ENCODE measurements at places on chromosomes 1 and 21.

DNA sequence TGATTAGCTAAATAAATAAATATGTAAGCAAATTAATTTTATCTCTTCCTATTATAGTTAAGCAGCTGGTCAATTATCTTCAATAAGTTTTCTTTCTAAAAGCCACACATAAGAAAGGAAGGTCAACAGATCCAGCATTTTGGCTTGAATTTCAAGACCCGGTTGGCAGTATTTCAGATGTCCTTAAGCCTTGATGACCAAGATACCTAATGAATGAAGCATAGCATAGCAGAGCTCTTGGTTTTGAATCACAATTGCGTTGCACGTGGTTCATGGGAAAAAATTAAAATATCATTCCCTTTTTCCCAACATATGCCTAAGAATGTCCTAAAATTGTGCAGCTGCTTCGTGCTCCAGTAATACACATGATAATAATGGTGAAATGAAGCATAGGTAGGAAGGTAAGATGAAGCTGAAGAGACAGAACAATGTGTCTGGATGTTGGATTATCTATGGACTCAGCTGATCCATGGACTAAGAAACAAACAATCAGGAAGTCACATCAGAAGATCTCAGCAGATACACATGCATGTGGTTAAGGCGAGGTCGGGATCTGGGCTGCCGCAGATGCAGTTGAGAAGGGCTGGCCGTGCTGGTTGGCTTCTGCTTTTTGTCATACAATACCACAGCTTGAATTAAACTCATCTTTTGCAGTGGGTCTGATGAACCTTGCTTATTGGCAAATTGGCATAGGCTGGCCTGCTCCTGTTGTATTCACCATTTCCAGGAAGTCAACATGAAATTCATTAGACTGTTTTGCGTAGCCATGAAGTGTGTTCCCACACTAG lies 284.9 kb upstream of the RUNX1 start:
- peak; percentile 34 for DNase-seq

GRCh38 chr1:204191456-204191855 lies 4.8 kb downstream of the KISS1 start:
- no peak for DNase-seq

- DNase-seq, result peak; percentile 14
Observed at GRCh38 chr1:84912726-84913554, 19.9 kb upstream of the LPAR3 start.

DNA sequence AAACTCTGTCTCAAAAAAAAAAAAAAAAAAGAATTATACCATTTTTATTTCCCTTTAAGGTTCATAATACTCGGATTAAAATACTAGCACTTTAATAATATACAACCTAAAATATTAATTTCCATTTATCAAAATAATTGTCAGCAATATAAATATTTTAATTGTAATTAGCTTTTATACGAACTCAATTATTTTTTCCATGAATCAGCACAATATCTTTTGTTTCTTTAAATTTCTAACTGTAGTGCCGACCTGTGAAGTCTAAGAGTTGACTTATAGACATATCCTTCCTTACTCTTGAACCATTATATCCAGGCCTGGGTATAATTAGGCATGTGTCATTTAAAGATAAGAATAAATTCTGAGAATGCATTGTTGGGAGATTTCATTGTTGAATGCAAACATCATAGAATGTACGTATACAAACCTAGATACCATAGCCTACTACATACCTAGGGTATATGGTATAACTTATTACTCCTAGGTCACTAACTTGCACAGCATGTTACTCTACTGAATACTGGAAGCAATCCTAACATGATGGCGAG lies 996.7 kb upstream of the TMPRSS15 start:
- no peak for DNase-seq

DNA sequence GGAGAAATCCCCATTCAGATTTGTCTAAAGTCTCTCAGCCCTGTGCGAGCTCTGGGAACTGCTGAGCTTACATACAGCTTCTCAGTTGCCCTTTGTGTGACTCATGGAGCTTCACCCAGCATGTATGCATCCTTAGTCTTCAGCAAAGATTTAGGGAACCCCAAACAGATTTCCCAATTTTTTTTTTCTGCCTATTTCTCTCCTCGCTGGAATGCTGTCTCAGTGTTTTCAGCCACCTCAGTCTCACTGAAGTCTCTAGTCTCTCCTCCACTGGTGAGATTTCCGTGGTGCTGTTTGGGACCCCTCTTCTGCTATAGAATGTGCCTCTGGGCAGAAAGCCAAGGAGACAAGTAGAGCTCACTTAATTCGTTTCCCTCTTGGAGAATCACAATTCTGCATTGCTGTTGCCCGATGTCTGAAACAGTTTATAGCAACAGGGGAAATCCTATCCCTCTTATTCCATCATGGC lies 28.1 kb upstream of the TXLNA start:
- DNase-seq, result peak; percentile 75

- peak; percentile 55 for DNase-seq
Observed at GRCh38 chr1:3869751-3870301, 12.6 kb downstream of the DFFB start.

DNA sequence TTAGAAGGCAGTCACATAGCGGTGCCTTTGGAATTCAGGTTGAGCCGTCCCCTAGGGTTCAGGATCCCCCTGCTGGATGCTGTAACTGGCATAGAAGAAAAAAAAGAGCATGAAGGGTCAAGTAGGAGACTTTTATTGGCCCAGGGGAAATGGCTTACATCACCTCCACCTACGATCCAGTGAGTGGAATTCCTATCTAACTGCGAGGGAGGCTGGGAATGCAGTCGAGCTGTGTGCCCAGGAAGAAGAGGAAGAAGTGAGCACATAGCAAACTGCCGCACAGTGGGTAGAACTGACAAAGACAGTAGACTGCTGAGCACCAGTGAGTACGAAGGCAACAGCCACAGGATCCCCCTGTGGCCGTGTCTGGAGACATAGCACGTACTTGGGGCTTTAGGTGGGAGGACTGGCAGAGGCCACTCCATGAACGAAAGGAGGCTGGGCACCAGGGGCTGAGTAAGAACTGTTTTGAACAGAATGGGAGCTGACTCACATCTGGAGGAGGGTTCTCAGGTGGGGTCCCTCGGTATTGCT lies 79.2 kb downstream of the RNF220 start:
- DNase-seq, result peak; percentile 87

DNA sequence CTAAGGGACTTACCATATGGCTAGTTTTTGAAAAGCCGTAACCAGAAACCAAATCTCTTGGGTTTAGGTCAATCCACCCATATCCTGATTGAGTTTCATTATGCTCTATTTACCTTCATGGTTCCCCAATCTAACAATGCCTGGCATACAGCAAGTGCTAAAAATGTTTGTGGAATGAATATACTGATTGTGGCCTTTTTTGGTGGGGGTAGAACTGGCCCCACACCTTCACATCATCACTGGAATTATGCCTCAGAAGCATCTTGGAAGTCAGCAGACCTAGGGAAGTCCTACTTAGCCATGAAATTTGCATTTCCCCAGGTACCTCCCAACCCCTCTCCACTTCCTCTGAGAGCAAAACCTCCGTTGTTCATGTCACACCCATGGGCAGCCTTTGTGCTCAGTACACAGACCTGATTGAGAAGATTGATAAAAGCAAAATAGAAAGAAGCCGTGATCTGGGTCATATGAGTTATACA lies 17.8 kb upstream of the SLAMF1 start:
- DNase-seq, result no peak

DNA sequence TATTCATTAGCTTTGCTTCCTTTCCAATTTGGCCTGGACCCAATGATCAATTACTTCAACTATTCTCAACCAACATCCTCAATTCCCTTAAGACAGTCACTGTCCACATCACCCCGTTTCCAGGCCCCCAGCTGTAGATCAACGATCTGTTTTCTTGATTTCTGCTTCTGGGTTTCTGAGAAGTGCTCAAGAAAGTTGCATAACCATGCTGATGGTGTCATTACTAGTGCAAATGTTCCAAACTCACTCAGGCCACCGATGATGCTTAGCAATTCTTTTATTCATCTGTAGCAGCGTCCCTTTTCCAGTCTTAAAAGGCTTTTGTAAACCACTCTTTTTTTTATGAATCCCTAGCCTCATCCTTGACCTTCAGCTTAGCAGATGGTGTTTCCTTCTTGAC lies 155.8 kb upstream of the PTGFR start:
- DNase-seq, result no peak

GRCh38 chr1:2279817-2280216 lies 51.7 kb downstream of the SKI start:
- no peak for DNase-seq

DNA sequence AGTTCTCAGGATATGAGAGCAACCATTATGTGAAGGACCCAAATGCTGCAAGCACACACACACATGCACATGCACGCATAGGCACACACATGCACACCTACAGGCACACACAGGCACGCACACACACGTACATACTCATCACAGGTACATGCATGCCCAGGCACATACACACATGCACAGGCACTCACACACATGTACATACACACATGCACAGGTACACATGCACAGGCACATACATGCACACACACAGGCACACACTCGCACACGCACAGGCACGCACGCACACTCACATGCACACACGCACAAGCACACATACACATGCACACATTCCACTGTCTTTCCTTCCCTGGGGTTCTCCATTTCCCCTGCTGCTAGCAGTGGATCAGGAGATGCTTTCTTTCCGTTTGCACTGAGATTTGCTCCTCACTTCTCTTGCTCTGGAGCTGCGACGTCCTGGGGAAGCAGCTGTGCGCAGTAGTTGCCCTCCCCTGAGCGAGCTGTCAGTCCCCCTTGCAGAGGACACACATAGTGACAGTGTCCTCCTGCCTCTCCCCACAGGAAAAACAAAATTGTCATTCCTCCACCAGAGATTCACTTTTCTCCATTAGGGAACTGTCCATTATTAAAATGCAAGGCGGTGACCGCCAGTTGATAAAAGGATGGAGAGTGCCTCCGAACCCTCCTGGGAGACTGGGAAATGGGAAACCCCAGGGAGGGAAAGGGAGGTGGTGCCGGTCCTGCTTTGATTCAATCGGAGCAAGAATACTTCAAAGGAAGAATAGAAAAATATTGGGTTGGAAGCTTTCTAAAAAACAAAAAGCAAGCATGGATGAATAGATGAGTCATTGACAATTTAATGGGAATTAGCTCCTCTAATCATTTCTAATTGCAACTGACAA lies 69.5 kb downstream of the WDR4 start:
- DNase-seq, result no peak

DNA sequence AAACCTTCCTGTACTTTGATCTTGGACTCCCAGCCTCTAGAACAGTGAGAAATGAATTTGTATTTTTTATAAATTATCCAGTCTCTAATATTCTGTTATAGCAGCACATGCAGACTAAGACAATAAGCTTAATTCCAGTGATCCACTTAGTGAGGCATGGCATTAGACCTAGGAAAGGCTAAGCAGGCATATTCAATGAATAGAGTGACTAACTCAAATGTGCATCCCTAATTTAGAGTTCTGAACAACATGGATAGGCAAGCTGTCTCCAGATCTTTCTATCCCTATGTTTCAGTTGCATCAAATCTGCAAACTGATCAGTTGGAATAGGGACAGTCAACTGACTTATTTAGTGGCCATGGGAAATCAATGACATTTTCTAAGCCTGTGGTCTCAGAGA lies 4.3 kb upstream of the ERICH3 start:
- no peak for DNase-seq

- peak; percentile 63 for DNase-seq
Observed at GRCh38 chr1:100649146-100649545, 70.4 kb upstream of the VCAM1 start.

- peak; percentile 71 for DNase-seq
Observed at GRCh38 chr21:36027347-36027746, 33.0 kb downstream of the SETD4 start.

GRCh38 chr1:171206978-171207355 lies 21.9 kb downstream of the FMO2 start:
- DNase-seq, result no peak

GRCh38 chr21:46675595-46676280 lies 40.3 kb downstream of the PRMT2 start:
- DNase-seq, result peak; percentile 9

- peak; percentile 97 for DNase-seq
Observed at GRCh38 chr1:91844862-91845528, 41.0 kb downstream of the TGFBR3 start.

DNA sequence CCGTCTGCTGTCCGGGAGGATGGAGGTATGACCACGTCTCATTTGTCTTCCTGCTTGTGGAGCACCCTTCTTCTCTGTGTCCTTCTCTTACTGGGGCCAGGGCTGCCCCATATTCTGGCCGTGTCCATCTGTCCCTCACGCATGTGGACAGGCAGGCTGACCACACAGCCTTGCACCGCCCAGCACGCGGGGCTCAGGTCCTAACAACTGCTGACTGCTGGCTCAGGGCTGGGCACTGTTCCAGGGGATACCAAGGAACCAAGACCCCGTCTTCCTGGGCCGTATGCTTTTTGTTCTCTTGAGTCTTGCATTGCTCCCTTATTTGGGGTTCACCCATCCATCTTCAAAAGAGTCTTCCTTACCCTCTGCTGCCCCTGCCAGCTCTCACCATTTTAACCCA lies 17.5 kb upstream of the SPSB1 start:
- DNase-seq, result peak; percentile 62

DNA sequence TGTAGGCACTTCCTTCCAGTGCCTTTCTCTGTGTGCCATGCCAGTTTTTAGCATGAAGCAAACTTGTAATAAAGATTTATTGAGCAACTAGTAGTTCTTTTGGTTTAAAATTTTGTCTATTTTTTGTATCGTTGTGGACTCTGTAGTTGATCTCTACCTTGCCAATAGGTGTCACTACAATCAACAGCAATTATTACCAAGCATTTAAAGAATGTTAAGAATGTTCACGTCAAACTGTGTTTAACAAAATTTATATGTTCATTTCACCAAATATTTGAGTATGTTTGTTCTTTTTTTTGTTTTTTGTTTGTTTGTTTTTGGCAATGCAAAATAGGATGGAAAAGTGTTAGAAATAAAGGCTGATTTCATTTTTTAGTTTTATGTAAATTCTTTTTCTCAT lies 208.1 kb downstream of the PATJ start:
- DNase-seq, result no peak

DNA sequence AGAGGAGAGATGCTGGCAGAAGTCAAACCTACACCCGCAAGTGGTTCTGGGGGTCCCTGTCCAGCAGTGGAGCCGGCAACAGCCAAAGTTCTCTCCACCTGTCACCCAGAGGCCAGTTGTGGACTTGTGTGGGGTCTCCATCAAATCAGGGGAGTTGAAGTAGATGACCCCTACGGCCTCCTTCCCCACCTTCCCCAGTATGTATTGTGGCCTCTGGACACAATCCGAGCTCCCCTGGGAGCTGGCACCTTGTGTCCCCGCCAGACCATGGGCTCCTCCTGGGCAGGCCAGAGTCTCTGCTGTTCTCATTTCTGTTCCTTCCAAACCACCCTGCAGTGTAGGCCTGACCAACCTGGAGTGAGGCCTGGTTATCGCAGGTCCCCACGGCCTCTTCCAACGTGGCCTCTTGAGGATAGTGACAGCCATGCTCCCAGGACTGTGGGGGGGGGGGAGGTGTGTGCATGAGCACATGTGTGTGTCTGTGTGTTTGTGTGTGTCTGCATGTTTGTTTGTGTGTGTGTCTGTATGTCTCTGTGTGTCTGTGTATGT lies 246.4 kb downstream of the MATN1 start:
- DNase-seq, result no peak

- DNase-seq, result peak; percentile 81
Observed at GRCh38 chr1:218357211-218357892, 12.2 kb downstream of the TGFB2 start.

GRCh38 chr1:193115629-193116227 lies 6.1 kb upstream of the CDC73 start:
- DNase-seq, result peak; percentile 100
